ENCODE measurements at places on chromosomes 1 and 21. TPM values are rescaled to one million over a fixed set of nuclear protein-coding genes. Genes with fewer than 3 reads are reported as not detected.

DNA sequence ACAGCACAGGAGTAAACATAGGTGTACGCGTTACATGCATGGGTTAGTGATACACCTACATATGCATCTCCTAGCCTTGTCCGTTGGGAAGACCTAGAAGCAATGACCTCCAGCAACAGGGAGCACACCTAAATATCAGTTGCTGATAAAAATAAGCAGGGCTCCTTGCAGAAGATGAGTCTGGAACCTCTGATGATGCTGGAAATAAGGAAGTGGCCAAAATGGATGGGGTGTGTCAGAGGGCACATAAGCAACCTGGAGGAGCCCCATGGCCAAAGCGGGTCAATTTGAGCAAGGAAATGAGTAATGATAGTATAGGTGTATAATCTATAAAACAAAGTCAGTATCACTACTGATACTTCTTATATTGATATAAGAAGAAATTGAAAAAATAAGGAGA, 13.7 kb downstream of the ADARB1 start:
- no peak overlapping the region for H3K4me3 ChIP-seq
- no peaks in the 10 kb centered on the region for H3K27me3 ChIP-seq
- no peak for DNase-seq
- H3K4me1 ChIP-seq = peaks cover 18% of the 10 kb centered on the region
- H3K36me3 ChIP-seq = no peaks in the 10 kb centered on the region

GRCh38 chr1:214440219-214440965, 111.0 kb downstream of the PTPN14 start:
- peaks cover 61% of the 10 kb centered on the region for H3K4me1 ChIP-seq
- DNase-seq = no peak
- no peaks in the 10 kb centered on the region for H3K36me3 ChIP-seq
- no peaks in the 10 kb centered on the region for H3K27me3 ChIP-seq

DNA sequence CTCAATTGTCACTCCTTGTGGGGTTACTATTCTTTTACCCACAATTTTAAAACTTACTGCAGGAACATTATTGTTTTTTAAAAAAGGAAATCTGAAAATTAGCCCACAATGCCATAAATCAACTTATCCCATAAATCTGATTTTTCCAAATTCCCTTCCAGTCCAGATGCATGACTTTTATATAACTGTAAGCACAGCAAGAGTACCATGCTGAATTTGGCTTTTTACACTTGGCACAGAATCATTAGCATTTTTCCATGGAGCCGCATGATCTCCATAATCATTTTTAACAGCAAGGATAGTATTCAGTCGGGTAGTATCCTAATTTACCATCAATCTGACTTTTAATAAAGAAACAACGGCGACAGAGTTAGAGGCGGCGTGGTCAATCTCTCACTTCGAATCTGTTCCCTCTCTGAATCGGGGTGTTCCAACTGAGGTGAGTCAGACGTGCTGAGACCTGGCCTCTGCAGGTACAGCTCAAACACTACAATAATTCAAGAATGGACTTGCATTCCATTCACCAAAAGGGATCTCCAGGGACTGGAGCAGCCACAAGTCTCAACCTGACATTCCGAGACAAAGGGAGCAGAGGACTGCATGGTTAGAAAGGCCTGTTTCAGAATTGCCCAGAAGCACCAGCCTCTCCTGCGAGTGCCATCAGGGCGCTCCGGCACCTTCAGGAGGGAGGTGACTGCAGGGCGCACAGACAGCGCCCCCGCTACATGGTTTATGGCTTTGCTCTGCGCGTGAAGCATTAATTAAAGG, 48.9 kb downstream of the SLC66A1 start:
- H3K4me1 ChIP-seq = peaks cover 17% of the 10 kb centered on the region
- H3K36me3 ChIP-seq = peaks cover 13% of the 10 kb centered on the region
- H3K4me3 ChIP-seq = no peak overlapping the region
- H3K27ac ChIP-seq = no peak overlapping the region

DNA sequence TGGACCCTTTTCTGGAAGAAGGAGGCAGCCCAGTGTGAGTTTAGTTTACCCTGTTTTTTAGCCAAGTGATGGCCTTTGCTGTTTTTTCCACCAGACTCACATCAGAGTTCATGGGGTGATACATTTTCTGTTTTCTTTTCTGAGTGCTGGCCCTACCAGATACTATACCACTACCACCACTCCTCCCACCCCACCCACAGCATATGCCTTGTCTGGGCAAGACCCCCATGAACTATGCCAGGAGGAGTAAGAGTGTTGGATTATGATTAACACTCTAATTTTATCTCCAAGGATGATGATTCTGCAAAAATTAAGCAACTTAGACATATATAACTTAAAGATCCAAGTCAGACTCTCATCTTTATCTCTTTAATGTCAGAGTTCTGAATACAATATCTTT, 26.1 kb downstream of the FABP3 start:
- DNase-seq = no peak
- peaks cover 64% of the 10 kb centered on the region for H3K36me3 ChIP-seq
- H3K27me3 ChIP-seq = no peaks in the 10 kb centered on the region
- H3K27ac ChIP-seq = no peak overlapping the region
- no peaks in the 10 kb centered on the region for H3K4me1 ChIP-seq
- no peak overlapping the region for H3K4me3 ChIP-seq

- no peaks in the 10 kb centered on the region for H3K36me3 ChIP-seq
- H3K27ac ChIP-seq = no peak overlapping the region
- no peak overlapping the region for H3K4me3 ChIP-seq
- no peak for DNase-seq
- no peaks in the 10 kb centered on the region for H3K27me3 ChIP-seq
These were observed 511.1 kb upstream of the ADGRL4 start for GRCh38 chr1:79517470-79518224.

- H3K36me3 ChIP-seq = no peaks in the 10 kb centered on the region
- no peak overlapping the region for H3K27ac ChIP-seq
These were observed 1.4 kb upstream of the IL24 start for GRCh38 chr1:206895837-206896242.

GRCh38 chr1:245154429-245155271, at the start of gene KIF26B:
Gene KIF26B, plus strand, starts transcription at chr1:245154985. Its CDS starts 440 bp downstream, at chr1:245155425.
- peaks cover 89% of the 10 kb centered on the region for H3K27me3 ChIP-seq
- DNase-seq = no peak
- H3K36me3 ChIP-seq = no peaks in the 10 kb centered on the region
- peak within 1 kb of the TSS; percentile 64 for H3K4me3 ChIP-seq

DNA sequence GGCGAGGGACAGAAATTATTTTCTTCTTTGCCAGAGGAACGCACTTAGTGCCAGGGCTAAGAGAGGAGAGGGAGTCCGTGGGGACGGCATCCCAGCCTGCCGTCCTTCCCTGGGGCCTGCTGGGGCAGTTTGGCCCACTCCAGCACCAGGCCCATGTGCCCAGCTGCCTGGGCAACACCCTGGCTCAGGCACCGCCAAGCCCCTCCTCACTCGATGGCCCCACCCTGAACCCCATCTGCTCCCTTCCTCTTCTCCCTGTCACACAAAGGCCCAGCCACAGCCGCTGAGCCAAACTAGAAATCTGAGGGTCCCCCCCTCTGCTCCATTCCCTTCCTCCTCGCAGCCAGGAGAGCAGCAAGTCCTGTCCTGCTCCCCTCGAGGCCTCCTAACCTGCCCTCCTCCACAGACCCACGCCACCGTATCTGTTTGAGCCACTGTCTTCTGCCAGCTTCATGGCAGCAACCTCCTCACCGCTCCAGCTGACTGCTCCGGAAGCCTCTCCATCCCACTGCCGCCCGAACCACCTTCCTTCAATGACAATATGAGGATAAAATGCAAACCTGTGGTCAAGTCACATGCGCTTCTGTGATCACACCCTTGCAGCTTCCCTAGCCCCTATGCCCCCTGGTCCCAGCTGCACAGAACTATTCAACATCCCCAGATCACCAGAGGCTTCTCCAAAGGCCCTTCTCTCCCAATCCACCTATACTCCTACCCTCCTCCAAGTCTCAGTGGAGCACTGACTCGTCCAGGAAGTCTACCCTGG, 8.4 kb upstream of the TNNI1 start:
- peak overlapping the region; percentile 93 for H3K27ac ChIP-seq
- peak overlapping the region; percentile 11 for H3K4me3 ChIP-seq
- H3K36me3 ChIP-seq = no peaks in the 10 kb centered on the region
- DNase-seq = no peak

DNA sequence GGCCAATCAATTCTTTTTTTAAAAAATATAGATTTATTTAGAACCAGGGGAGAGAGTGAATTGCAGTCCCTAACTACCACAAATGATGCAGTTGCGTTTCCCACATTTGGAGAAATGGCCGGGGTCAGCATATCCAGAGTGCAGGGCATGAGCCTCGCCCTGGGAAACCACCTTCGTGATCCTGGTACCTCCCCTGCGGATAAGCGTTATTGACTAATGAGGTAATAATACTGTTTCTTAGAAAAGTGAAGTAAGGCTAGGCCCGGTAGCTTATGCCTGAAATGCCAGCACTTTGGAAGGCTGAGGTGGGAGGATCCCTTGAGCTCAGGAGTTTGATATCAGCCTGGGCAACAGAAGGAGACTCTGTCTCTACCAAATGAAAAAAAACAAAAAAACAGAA, 111.5 kb upstream of the SLC45A1 start:
- no peak for DNase-seq
- no peak overlapping the region for H3K27ac ChIP-seq
- no peaks in the 10 kb centered on the region for H3K27me3 ChIP-seq
- no peak overlapping the region for H3K4me3 ChIP-seq

DNA sequence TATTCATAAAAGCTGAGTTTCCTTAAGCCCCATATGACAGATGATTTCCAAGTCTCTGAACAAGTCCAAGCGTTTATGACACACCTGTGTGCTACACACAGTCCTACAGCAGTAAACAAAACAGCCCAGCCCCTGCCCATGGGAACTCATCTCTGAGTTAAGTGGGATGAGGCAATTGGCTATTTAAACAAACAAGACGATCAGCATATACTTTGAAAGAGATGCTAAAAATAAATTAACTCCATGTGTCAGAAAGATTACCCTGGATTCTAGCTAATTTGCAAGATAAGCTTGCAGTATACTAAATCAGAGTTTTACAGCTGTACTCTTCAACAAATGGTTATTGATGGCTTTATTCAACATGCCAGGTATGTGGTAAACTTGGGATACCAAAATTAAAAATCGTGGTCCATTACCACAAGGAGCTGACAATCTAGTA, 7.0 kb downstream of the PSMG1 start:
- peaks cover 60% of the 10 kb centered on the region for H3K36me3 ChIP-seq
- no peak overlapping the region for H3K4me3 ChIP-seq
- peak overlapping the region; percentile 61 for H3K27ac ChIP-seq

DNA sequence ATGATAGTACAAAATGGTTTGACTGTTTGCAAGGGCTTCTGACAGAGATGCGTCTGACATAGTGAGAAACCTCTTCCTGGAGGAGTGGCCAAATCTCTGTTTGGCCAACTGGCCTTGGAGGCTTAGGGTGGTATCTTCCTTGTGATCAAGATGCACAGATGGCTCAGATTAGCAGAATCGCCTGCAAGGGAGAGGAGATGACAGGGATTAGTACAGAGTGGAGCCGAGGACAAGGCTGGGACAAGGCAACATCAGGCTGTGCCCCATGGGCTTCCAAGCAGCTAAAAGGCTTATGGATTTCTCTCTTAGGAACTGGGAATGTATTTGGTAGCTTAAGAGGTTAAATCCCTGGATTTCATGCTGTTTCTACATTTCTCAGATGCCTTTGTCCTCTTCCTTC, 379.1 kb downstream of the SIPA1L2 start:
- peaks cover 3% of the 10 kb centered on the region for H3K27me3 ChIP-seq
- no peak overlapping the region for H3K27ac ChIP-seq
- no peak overlapping the region for H3K4me3 ChIP-seq
- H3K36me3 ChIP-seq = no peaks in the 10 kb centered on the region
- DNase-seq = no peak
- no peaks in the 10 kb centered on the region for H3K4me1 ChIP-seq

- peaks cover 55% of the 10 kb centered on the region for H3K36me3 ChIP-seq
- no peak overlapping the region for H3K4me3 ChIP-seq
- peaks cover 7% of the 10 kb centered on the region for H3K4me1 ChIP-seq
- H3K27me3 ChIP-seq = no peaks in the 10 kb centered on the region
- DNase-seq = no peak
- no peak overlapping the region for H3K27ac ChIP-seq
These were observed 12.0 kb downstream of the TAF5L start for GRCh38 chr1:229613938-229614337.

DNA sequence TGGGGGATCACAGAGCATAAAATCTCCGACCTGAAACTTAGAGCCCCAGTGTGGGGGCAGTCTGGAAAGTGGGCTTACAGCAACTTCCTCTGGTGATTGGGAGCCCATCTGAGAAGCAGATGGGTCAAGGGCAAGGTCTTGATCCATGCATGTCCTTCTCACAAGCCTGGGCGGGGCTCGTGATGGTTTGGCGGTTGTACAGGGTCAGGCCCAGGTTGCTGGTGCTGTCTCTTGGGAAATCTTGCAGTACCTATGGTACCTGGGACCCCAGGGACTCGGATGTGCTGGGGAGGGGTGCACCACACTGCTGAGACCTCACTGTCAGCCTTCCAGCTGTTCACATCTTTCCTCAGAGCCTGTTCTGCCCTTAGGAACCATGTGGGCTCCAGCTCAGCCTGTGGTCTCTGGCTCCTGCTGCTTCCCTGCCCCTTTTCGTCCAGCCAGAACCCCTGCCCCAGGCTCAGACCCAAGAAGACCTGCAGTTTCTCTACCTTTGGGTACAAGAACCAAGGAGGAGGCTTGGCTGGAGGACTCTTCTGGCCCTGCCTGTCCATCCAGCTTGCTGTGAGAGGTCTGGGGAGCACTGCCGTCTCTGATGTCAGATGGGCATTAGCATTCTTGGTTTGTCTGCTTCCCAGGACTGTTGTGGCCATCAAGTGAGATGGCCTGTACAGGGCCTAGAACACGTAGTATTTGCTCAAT, 24.5 kb downstream of the WNT4 start:
- no peak for DNase-seq
- H3K36me3 ChIP-seq = no peaks in the 10 kb centered on the region

DNA sequence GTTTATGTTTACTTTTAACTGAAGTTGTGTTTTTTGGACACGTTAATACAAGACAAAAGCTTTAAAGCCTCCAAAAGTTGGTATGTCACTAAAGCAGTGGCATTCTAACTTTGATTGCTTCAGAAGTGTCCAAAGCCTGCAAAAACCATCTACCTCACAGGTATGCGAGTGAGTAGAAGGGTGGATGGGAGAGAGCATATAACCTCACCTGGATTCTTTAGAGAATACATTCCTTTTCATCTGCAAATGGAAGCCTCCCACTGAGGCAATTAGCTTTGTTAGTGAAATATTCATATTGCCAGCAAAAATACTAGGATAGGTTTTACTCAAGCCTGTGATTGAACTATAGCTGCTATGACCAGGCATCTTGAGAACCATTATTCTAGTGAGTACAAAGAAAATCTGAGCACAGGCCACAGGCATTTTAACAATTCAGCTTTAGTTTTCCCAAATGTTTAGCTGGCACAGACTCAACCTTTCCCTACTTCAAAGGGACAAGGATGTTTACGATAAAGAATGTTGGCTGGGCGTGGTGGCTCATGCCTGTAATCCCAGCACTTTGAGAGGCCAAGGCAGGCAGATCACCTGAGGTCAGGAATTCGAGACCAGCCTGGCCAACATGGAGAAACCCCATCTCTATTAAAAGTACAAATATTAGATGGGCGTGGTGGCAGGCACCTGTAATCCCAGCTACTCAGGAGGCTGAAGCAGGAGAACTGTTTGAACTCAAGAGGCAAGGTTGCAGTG, 39.7 kb downstream of the MAP3K21 start:
- H3K36me3 ChIP-seq = no peaks in the 10 kb centered on the region
- no peak for DNase-seq

The NPHP4 gene
- polyA plus RNA-seq = 1.3 TPM

The TFF3 gene
- 3.3 TPM for polyA plus RNA-seq

The GAS5 gene
- polyA plus RNA-seq = 178 TPM

The NR0B2 gene
- polyA plus RNA-seq = 0.21 TPM

The IGFN1 gene
- polyA plus RNA-seq = 22.0 TPM

The KCNQ4 gene
- 2.7 TPM for polyA plus RNA-seq

The TNFRSF1B gene
- 5.8 TPM for polyA plus RNA-seq

The GJA9 gene
- not detected for polyA plus RNA-seq

The ZFP69B gene
- 1.4 TPM for polyA plus RNA-seq

Measured in psoas muscle (tissue), 8 donors.